ENCODE measurements at places on chromosomes 2 and 18. TPM values are rescaled to one million over a fixed set of nuclear protein-coding genes. Genes with fewer than 3 reads are reported as not detected.
A peak's percentile ranks its signal among the peaks of the same experiment; 100 is the strongest.

DNA sequence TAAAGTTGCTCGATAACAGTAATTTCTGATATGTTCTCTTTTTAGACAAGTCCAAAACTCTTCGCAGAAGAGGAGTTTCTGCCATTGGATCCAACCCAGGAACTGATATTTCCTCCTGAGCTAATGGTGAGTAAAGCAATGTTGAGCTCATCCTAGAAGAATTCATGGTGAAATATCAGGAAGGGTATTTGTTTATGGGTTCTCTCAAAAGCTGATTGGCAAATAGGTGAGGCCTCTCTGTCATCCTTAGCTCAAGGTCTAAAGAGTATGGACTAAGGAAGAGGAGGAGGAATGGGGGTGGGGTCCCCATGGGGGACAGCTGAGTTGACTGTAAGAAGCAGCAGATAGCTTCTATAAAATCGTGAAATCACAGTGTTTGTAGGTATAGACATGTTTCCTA lies 18.2 kb downstream of the AOX1 start:
- no peaks in the 10 kb centered on the region for H3K4me1 ChIP-seq
- H3K27me3 ChIP-seq, result peaks cover 8% of the 10 kb centered on the region
- no peak overlapping the region for H3K27ac ChIP-seq
- H3K36me3 ChIP-seq, result no peaks in the 10 kb centered on the region

GRCh38 chr2:31523871-31524492 lies 56.8 kb downstream of the SRD5A2 start:
- H3K36me3 ChIP-seq, result no peaks in the 10 kb centered on the region
- no peak overlapping the region for H3K27ac ChIP-seq
- peaks cover 38% of the 10 kb centered on the region for H3K27me3 ChIP-seq

- H3K4me3 ChIP-seq, result no peak overlapping the region
- H3K27me3 ChIP-seq, result peaks cover 6% of the 10 kb centered on the region
- no peak overlapping the region for H3K27ac ChIP-seq
- H3K36me3 ChIP-seq, result no peaks in the 10 kb centered on the region
- no peak for DNase-seq
These were observed 1.2 kb downstream of the PCARE start for GRCh38 chr2:29072971-29073725.

DNA sequence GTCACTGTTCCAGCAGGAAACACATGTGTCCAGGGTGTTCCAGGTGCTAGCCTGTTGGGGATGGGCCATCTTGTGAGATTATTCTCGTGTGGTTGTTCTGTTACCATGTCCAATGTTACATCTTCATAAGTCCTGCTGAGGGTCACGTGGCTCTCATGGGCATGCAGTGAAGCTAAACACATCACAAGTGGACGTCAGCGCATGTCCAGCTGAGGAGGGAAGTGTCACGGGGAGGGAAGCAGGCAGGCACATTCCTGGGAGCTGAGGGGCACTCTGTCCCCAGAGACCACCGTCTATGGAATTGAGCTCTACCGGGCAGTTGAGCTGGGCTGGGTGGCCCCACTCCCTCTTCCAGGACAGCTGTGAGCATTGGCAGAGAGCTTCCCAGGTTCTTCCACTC lies 155.3 kb upstream of the TWIST2 start:
- no peak overlapping the region for H3K27ac ChIP-seq
- H3K4me3 ChIP-seq, result no peak overlapping the region
- DNase-seq, result no peak
- H3K36me3 ChIP-seq, result no peaks in the 10 kb centered on the region

- H3K27me3 ChIP-seq, result no peaks in the 10 kb centered on the region
- H3K27ac ChIP-seq, result no peak overlapping the region
- H3K4me3 ChIP-seq, result no peak overlapping the region
- no peak for DNase-seq
These were observed 28.1 kb downstream of the TFCP2L1 start for GRCh38 chr2:121256720-121257479.

GRCh38 chr2:144156736-144157640 lies 362.9 kb downstream of the ZEB2 start:
- no peak for DNase-seq
- H3K4me1 ChIP-seq, result peaks cover 15% of the 10 kb centered on the region
- H3K27ac ChIP-seq, result no peak overlapping the region

GRCh38 chr18:48139431-48140347 lies 209.2 kb upstream of the SMAD2 start:
- peak; percentile 71 for DNase-seq
- H3K4me1 ChIP-seq, result peaks cover 58% of the 10 kb centered on the region

GRCh38 chr2:38113981-38114708 lies 38.2 kb upstream of the CYP1B1 start:
- no peaks in the 10 kb centered on the region for H3K27me3 ChIP-seq
- H3K4me3 ChIP-seq, result no peak overlapping the region
- no peak for DNase-seq
- peaks cover 41% of the 10 kb centered on the region for H3K4me1 ChIP-seq

DNA sequence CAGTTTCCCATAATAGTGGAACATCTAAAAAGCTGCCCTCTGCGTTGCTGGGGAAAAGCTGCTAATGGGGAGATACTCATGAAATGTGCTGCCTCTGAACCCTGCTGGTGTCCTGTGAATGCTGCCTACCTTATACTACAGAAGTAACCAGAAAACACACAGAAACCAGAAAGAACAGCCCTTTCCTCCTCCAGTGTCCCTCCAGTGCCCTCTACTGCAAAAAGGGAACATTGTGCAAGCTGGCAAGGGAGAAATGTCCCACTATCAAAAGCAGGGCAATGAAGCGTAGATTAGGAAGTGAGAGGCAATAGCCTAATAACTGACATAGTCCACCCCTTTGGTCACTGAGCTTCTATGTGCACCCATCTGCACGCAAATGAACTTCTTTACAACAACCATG lies 162.7 kb upstream of the ETAA1 start:
- no peaks in the 10 kb centered on the region for H3K36me3 ChIP-seq
- H3K4me1 ChIP-seq, result no peaks in the 10 kb centered on the region
- H3K27ac ChIP-seq, result no peak overlapping the region
- DNase-seq, result no peak

- H3K4me1 ChIP-seq, result no peaks in the 10 kb centered on the region
- no peaks in the 10 kb centered on the region for H3K27me3 ChIP-seq
- DNase-seq, result no peak
- no peak overlapping the region for H3K4me3 ChIP-seq
These were observed 231.5 kb downstream of the AFF3 start for GRCh38 chr2:99910902-99911301.

DNA sequence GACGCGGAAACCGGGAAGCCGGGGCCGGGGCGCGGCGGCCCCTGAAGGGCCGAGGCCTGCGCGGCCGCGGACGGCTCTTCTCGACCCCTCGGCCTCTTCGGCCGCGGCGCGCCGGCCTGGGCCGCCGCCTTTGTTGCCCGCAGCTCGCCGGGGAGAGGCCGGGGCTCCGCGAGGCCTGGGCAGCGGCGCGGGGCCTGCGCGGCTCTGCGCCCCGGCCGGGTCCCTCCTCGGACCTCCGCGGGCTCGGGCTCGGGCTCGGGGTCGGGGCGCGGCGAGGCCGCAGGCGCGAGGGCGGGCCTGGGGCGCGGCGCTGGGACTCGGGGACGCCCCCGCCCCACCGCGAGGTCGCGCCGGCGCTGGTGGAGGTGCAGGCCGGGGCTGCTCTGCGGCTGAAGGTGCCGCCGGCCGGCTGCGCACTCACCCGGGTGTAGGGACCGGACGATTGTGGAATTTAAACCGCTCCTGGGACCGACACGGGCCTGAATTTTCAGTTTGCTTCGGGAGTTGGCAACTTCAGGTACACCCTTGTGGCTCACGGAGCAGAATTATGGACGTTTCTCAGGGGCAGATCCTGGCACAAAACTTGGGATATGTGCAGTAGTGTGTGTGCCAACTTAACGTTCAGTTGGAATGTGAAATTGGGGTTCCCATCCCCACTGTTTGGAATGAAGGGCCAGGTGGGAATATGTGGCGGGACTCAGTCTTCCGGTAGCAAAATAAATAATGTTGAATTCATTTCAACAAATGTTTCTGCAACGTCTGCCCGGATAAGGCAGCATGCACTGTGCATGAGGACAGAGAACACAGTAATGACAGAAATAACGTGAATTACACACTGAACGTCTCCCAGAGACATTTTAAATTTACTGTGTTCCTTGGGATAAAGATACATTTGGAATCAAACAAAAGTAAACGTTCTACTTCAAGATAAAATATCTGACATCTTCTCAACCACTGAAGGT lies 787 bp downstream of the SOCS6 start:
- no peaks in the 10 kb centered on the region for H3K27me3 ChIP-seq
- peak overlapping the region; percentile 90 for H3K27ac ChIP-seq
- peak; percentile 35 for DNase-seq
- no peaks in the 10 kb centered on the region for H3K36me3 ChIP-seq
- H3K4me1 ChIP-seq, result peaks cover 70% of the 10 kb centered on the region
- peak overlapping the region; percentile 80 for H3K4me3 ChIP-seq

DNA sequence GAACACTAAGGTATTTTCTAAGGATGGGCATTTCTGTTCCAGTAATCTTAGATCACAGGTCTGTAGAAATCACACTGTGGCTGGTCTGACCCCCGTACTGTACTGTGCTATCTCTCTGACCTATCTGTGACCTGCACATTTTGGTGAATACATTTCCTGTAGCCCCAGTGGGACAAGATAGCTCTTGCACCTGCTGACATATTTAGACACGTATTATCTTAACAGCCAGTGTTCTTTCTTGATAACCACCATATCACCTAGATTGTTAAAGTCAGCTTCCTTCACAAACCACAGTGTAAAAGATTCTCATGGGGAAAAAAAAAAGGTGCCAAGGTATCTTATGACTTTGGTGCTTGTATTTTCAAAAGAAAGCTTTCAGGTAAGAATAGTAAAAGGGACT lies 39.8 kb upstream of the TMEM247 start:
- no peaks in the 10 kb centered on the region for H3K36me3 ChIP-seq
- H3K27me3 ChIP-seq, result no peaks in the 10 kb centered on the region
- H3K27ac ChIP-seq, result no peak overlapping the region
- no peak for DNase-seq
- H3K4me1 ChIP-seq, result peaks cover 14% of the 10 kb centered on the region

DNA sequence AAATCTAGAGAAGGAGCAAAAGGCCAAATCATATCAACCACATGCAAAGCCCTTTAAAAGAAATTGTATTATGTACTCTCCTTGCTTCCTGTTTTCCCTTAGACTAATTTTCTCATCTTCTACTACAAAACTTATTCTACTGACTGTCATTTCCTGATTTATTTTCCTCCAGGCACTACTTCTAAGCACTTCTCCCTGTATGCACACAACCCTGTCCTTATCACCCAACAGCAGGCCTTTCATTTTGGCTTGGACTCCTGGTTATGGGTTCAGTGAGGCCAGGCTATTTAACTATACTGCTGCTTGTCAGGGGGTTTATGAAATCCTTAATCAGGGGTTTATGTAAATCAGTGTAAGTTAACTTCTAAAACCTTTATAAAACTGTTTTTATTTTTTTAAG lies 205.1 kb upstream of the FAM98A start:
- no peak overlapping the region for H3K4me3 ChIP-seq
- DNase-seq, result no peak
- no peaks in the 10 kb centered on the region for H3K4me1 ChIP-seq
- no peak overlapping the region for H3K27ac ChIP-seq

GRCh38 chr2:14513903-14514302 lies 118.6 kb upstream of the LRATD1 start:
- no peak overlapping the region for H3K27ac ChIP-seq
- no peaks in the 10 kb centered on the region for H3K36me3 ChIP-seq
- H3K27me3 ChIP-seq, result no peaks in the 10 kb centered on the region
- H3K4me3 ChIP-seq, result no peak overlapping the region
- DNase-seq, result no peak

DNA sequence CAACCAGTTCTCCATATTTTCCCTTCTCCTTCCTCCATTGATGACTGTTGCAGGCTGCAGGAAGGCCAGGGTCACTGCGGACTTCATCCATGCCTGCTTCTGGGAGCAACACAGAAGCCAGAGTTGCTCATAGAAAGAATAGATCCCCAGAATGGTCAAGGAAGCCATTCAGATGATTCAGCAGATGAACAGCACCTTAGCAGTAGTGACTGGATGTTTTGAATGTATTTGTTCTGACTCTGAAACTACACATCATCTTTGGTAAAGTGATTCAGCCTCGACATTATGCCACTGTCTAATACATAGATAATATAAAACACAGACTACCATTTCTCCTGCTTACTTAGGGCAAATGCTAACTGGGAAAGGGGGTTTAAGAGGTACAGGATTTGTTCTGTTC lies 411.6 kb downstream of the RND3 start:
- no peak for DNase-seq
- H3K27me3 ChIP-seq, result no peaks in the 10 kb centered on the region
- no peak overlapping the region for H3K27ac ChIP-seq
- peaks cover 5% of the 10 kb centered on the region for H3K4me1 ChIP-seq
- no peak overlapping the region for H3K4me3 ChIP-seq

GRCh38 chr18:60452421-60452820 lies 79.8 kb upstream of the MC4R start:
- no peak for DNase-seq
- no peak overlapping the region for H3K27ac ChIP-seq
- H3K36me3 ChIP-seq, result no peaks in the 10 kb centered on the region
- H3K27me3 ChIP-seq, result no peaks in the 10 kb centered on the region
- H3K4me3 ChIP-seq, result no peak overlapping the region

DNA sequence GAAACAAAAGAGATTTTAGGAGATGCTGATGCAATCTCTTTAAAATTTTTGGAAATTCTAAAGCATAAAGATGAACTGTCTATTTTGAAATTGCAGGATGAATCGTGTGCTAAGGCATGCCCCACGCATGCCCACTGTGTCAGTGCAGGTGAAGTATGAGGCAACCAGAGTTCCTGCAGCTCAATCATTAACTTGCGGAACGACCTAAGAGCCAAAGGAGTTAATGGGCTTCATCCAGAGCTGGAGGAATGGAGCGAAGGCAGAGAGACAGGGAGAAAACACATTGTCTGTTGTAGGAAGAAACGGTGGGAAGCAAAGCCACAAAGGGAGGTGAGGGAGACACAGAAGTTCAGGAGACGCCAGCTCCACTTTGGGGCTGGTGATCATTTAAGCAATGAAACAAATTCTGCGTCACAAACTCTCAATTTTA lies 265.2 kb downstream of the CCDC85A start:
- peaks cover 3% of the 10 kb centered on the region for H3K4me1 ChIP-seq
- no peaks in the 10 kb centered on the region for H3K36me3 ChIP-seq
- H3K4me3 ChIP-seq, result no peak overlapping the region
- no peak for DNase-seq

CYP27C1 gene
- total RNA-seq, result 0.11 TPM

PLB1 gene
- total RNA-seq, result 2.4 TPM

CPO gene
- total RNA-seq, result 0.25 TPM

AKAIN1 gene
- total RNA-seq, result not detected

CD8A gene
- 0.63 TPM for total RNA-seq

DSG1 gene
- total RNA-seq, result 1.3 TPM

CFAP53 gene
- total RNA-seq, result 0.16 TPM
